ENCODE measurements at places on chromosomes 1 and 21.

DNA sequence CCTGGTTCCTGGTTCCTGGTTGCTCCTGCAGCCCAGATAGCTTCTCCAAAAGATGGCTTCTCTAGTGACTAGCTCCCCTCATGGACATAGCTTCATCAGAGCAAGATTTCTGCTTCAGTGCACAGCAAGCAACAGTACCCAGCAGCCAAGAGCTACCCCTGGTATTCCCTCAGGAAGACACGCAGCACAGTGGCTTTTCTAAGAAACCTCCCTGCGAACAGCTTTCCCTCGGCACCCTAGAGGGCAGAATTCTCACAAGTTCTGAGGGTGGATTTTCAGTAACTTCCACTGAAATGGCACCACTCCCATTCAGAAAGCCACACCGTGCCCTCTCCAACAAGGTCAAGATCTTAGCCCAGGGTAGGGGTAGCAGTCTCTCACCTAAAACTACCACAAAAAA lies 128.2 kb downstream of the EIF4G3 start:
- DNase-seq = no peak

DNA sequence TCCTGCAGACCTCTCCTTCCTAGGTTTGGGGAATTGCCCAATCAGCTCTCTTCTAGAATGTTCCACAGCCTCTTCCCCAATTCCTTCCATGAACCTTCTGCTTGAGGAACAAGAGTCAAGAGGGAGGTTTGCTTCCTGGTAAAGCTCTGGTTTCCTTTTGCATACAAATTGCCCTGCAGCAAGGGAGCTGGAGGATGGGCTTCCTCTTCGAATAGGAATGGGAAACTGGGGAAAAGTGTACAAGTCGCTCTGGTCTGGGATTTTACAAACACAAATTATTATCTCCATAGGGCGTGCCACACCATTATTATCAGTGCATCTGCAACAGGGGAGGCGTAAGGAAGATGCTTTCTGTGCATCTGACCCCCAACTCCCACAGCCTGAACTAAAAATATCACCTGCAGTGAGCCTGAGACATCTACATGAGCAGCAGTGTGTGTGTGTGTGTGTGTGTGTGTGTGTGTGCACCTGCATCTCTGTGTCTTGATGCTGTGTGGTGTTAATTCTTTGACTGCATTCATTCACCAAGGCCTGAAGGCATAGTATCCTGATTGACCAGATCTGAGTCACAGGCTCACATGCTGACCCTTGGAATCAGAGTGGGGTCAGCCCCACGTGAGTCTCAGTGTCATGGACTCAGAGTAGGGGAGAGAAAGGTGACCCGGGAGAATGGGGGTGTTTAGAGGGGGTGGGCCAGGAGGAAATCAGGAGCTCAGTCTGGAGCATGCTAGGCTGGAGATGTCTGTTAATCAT lies 272.9 kb downstream of the KAZN start:
- DNase-seq = no peak

DNA sequence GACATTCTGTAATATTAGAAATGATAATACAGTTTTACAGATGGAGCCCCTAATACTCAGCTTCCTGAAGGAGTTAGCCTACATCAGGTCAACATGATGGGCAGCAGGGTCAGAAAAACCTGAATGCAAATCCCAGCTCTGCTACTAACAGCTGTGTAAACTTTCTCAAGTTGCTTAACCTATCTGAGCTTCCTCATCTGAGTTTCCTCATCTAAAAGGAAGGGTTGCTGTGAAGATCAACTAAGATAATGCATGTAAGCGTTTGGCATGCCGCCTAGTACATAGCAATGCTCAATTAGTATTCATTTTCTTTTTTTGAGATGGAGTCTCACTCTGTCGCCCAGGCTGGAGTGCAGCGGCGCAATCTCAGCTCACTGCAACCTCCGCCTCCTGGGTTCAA lies 18.4 kb upstream of the DESI2 start:
- DNase-seq = no peak

DNA sequence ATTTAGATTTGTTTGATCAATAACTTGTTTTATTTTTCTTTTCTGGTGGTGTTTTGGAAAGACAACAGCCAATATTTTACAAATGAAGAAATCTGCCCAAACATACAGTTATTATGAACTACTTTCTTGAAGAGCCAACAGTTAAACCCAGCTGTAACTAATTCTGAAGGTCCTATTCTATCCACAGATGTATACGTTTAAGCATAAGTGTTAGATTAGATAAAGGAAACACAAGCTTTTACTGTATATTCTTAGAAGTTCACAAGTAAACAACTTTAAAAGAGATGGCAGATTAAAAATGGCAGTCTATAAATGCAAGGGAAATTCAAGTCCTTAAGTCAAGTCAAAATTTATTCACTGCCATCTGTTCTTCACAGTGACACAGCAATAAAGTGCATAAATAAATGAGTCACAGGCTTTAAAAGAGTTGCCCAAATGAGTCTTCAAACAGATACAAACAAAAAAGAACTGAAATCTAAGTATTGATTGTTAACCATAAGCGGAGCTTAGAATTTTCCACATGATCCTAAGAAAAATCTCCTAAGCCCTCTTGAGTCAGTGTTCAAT lies 49.9 kb upstream of the KCNH1 start:
- DNase-seq = no peak

GRCh38 chr1:68049941-68050878 lies at the start of gene DIRAS3:
Gene DIRAS3 (minus strand): TSS chr1:68050627. CDS start chr1:68047297, 3,330 bp downstream.
- DNase-seq = no peak
